ENCODE measurements at places on chromosomes 1 and 21.
A peak's percentile ranks its signal among the peaks of the same experiment; 100 is the strongest.

GRCh38 chr1:10628685-10629084 lies 153.9 kb downstream of the PEX14 start:
- DNase-seq: no peak

- DNase-seq: no peak
Measured at GRCh38 chr1:76687307-76688175, 179.7 kb upstream of the ST6GALNAC5 start.

- no peak for DNase-seq
Measured at GRCh38 chr1:172723251-172723650, 64.3 kb downstream of the FASLG start.

DNA sequence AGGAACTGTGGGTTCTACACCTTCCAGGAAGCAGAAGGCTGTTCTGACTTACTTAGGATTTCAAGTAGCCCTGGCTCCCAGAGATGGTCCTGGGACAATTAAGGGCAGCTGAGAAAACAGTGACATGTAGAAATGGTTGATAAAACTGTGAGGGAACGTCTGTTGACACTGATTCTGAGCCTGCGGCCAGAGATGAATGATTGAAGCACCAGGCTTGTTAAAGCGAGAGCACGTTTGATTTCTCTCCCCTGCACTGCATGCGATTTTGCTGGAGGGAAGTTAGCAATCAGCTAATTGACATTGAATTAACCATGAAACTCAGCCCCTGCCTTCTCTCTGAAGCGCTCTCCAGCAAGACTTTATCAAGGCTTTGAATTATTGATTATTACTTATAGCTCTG lies 29.9 kb upstream of the POU3F1 start:
- DNase-seq: no peak

GRCh38 chr1:27150641-27151040 lies 4.3 kb downstream of the SLC9A1 start:
- no peak for DNase-seq

DNA sequence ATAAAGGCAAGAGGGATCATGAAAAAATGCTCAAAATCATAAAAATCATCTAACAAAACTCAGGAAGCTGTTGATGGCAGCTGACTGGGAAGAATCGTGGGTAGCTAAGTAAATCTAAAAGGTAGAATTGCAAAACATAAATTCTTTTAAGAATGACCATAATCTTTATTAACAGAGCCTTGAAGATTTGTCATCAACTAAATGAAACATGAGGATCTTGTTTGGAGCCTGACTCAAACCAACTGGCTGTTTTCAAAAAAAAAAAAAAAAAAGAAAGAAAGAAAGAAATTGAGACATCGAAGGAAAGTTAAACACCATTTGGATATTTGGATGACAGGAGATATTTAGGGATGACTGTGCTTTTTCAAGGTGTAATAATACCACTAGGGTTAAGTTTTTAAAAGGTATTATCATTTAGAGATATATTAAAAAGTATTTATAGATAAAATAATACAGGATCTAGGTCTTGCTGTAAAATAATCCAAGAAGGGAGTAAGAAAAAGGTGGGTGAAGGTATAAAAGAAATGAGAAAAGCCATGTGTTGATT lies 48.6 kb downstream of the CD34 start:
- peak; percentile 19 for DNase-seq

- DNase-seq: no peak
Measured at GRCh38 chr1:182811975-182812722, 22.6 kb downstream of the NPL start.

DNA sequence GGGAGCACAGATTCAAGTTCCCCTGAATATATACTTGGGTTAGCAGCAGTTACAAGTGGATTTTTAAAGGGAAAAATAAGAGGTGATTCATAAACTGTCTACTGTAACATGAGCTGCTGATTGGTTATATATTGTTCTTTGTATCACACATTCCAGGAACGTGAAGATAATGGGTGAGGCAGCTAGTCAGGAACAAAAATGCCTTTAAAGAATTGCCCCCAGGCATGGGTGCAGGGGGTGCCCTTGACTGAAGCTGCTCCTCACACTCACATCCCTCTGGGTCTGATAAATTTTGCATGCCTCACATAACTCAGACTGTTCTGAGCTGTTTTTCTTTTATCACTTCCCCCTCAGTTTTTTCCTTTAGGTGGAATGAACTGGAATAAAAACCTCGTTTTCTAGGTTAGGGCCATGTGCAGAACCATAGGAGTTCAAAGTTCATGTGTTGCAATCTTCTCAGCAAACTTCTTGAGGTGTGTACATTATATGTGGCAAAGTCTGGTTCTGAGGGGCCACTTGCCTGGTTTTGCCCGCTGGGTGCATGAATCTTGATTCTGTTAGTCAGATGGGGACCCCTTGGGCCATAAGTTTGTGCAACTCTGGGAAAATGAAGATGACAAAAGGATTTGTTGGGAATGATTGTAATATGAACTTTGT lies 21.1 kb downstream of the TBX19 start:
- DNase-seq: peak; percentile 49

GRCh38 chr1:76153841-76154205 lies 79.3 kb downstream of the ST6GALNAC3 start:
- DNase-seq: no peak

GRCh38 chr1:229986737-229987337 lies 80.2 kb upstream of the GALNT2 start:
- no peak for DNase-seq

DNA sequence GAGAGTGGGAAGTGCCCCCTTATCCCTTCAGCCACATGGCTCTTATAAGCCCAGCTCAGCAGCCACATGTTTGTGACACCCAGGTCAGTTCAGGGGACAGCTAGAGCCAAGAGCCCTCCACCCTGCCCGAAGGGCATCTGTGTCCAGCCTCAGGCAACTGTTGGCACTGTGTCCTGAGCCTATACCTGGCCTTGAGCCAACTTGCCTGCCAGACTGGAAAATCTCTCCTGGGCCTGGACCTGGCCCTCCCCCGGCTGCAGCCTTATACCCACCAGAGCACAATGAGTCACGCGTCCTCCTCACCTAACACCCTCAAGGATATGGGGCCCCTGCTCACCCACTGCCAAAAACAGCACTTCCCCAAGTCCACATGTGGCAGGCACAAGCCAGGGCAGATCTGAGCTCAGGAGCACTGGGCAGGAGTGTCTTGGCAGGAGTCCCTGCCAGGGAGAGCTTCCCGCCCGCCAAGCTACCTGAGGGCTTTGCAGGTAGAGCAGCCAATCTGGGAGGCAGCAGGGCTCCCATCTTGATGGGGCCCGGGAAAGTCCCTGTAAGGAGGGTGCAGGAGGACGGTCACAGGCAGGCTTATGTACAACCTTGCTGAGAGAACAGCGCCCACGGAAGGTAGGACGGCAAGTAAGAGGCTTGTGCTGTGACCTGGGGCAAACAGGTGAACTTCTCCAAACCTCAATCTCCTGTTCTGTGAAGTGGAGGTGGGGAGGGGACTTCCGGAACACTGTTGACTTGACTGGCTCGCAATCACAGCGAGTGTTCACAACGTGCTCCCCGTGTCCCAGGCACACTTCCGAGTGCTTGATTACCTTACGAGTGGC lies 19.8 kb upstream of the HSPG2 start:
- no peak for DNase-seq

DNA sequence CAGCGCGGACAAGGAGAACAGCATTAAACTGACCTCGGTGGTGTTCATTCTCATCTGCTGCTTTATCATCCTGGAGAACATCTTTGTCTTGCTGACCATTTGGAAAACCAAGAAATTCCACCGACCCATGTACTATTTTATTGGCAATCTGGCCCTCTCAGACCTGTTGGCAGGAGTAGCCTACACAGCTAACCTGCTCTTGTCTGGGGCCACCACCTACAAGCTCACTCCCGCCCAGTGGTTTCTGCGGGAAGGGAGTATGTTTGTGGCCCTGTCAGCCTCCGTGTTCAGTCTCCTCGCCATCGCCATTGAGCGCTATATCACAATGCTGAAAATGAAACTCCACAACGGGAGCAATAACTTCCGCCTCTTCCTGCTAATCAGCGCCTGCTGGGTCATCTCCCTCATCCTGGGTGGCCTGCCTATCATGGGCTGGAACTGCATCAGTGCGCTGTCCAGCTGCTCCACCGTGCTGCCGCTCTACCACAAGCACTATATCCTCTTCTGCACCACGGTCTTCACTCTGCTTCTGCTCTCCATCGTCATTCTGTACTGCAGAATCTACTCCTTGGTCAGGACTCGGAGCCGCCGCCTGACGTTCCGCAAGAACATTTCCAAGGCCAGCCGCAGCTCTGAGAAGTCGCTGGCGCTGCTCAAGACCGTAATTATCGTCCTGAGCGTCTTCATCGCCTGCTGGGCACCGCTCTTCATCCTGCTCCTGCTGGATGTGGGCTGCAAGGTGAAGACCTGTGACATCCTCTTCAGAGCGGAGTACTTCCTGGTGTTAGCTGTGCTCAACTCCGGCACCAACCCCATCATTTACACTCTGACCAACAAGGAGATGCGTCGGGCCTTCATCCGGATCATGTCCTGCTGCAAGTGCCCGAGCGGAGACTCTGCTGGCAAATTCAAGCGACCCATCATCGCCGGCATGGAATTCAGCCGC lies 2.5 kb downstream of the S1PR1 start:
- no peak for DNase-seq

GRCh38 chr1:219062161-219062560 lies 111.5 kb upstream of the LYPLAL1 start:
- no peak for DNase-seq

GRCh38 chr1:170872663-170873062 lies 62.7 kb upstream of the MROH9 start:
- no peak for DNase-seq

DNA sequence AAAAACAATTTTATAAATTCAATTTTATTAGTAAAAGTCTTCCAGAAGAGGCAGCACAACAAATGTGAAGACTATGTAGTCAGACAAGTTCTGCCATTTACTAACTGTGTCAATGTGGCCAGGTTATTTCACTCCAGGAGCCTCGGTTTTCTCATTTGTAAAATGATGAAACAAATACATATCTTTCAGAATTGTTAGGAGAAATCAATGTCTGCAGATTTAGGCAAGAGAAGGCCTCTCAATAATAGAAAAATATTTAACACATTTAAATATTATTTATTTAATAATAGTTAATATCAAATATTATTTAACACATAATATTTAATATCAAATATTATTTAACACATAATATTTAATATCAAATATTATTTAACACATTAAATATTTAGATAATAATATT lies 75.6 kb upstream of the PTGFR start:
- no peak for DNase-seq

DNA sequence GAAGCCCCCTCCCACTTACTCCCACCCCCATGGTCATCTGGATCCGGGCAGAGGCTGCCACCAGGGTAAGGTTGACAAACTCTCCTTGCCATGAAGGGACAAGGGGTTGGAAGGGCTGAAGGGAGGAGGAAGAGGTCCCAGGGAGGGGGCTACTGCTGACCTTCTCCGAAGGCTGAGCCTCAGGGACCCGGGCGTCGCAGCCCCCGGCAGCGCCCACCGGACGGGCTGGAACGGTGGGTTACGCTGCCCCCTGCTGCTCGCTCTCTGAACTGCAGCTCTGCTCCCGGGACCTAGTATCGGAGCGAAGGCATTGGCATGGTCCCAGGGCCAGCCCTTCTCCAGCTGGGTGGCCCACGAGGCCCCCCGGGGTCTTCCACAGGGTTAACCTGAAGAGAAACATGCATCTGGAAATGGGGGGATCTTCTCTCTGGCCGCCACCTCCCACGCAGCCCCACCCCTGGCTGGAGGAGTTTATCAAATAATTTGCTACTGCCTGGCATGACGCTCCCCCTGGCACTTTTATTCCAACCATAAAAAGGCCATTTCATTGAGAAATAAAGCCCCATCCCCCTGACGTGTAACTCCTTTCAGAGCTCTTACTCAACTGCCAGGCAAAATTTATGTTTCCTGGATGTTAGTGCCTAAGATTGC lies 70.4 kb upstream of the TARDBP start:
- no peak for DNase-seq

DNA sequence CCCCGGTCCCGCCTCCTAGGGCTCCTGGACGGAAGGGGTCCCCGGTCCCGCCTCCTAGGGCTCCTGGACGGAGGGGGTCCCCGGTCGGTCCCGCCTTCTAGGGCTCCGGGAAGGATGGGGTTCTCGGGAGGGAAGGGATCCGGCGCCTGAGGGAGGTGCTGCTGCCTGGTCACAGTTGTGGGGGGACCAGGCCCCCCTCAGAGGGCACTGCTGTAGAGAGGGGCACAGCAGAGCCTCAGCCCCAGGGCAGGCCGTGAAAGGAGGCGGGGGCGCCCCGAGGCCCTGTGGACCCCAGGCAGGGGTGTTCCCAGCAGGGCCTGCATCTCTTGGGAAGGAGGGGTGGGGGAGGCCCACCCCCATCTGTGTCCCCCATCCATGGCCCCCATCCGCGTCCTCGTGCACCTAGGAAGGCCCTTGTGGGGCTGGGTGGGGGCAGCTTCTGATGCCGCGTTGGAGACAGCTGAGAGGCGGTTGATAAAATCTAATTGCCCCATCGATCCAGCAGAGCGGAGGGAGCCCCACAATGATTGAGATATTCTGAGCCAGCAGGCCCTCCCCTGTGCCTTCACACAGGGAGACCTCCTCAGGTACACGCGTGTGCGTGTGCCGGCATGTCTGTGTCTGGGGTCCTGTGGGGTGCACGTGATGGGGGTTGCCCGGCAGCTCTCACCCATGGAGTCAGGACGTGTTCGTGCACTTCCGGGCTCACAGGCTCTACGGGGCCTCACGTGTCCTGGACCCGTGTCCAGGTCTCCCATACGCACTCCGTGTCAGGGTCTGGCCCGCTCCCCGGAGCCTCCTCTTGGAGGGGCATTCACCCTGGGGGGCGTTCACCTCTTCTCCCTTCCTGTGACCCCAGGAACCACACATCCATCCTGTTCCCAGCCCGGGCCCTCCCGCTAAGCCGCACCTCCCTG lies 12.9 kb downstream of the SAMD11 start:
- no peak for DNase-seq

- DNase-seq: no peak
Measured at GRCh38 chr1:18932387-18932786, 24.1 kb downstream of the IFFO2 start.

DNA sequence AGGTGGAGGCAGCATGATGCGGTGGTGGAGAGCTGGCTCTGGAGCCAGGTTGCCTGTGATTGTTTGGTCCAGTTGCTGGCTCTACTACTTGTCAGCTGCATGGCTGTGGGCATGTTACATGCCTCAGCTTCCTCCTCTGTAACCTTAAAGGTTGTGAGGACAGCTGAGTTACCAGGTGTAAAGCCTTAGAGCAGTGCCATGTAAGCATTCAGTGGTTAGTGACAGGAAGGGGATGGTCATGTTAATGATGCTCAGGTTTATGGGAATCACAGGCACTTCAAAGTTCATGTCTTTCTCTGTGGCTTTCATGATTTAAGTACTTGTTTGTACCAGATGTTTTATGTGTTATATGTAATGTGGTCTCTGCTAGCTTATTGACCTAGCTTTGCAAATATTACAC lies 32.6 kb downstream of the PTGFRN start:
- DNase-seq: no peak

DNA sequence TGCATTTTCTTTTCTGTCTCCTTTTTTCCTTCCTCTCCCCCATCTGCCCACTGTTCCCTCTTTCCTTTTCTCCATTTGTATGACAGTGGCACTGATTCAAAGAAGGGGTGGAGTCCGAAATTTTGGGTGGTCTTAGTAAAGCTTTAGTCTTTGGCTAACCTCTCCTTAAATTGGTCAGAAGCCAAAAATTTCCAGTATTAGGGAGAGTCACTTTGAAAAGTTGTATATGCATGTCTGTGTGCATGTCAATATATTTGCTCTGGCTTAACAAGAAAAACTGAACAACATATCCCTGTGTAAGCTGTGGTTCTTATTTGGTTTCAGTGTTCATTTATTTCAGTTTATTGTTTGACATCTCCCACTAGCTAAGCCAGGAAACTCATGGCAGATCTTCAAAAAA lies 314.8 kb upstream of the CXADR start:
- DNase-seq: no peak
